ENCODE measurements at places on chromosomes 11 and 22. TPM values are rescaled to one million over a fixed set of nuclear protein-coding genes. Genes with fewer than 3 reads are reported as not detected.

DNA sequence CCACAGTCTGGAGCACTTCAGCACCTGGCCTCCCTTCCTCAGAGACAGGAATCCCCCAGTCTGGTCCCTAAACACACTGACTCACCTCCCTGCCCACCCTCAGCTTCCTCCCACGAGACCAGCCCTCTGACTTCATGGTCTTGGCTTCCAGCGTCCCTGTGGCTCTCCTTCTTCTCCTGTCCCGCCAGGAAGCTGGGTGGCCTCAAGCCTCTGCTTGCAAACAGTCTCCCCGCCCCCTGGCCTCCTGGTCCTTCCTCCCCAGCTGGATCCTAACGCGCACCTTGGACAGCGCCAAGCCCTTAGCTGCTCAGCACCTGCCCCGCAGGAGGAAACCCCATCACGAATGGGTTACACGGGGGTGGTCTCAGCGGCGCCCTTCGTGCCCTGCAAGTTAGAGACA, 4.5 kb downstream of the NCF4 start:
- DNase-seq, result peak; percentile 64

DNA sequence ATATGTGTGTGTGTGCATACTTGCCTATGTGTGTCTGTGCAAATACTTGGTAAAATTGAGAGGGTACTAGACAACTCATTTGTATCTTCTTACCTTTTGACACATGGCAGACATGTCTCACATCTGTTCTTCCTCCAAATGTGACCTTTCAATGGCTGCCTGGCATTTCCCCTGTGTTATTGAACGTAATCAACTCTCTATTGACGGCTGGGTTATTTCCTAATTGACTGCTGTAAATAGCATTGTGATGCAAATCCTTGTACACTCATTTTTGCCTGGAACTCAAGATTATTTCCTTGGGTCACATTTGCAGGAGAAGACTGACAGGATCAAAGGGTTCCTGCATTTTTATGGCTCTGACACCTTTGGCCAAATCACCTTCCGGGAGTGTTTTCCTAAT, 37.4 kb downstream of the KCNQ1 start:
- DNase-seq, result no peak

TMEM184B gene
- total RNA-seq, result 46.9 TPM

CCDC88B gene
- 9.9 TPM for total RNA-seq

CELSR1 gene
- total RNA-seq, result 7.8 TPM
